D721Med (cell line): ENCODE measurements at places on chromosomes 6 and 20.

DNA sequence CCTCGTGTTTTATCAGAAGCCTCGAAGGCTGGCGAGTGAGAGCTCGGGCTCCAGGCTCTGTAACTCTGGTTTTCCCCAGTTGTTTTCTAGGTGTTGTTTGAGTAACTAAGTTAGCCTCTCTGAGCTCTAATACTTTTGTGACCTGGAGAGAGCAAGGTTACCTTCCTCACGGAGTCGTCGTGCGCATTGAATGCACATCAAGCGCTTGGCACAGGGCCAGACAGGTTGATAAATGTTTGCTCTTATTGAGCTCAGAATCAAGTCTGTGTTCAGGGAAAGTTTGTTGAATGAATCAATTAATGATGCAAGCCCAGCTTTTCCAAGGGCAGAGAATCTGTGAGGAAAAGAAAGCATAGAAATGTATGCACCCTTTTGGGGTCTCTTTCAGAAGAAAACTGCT lies 33.5 kb downstream of the EDN3 start:
- DNase-seq = no peak

- no peak for DNase-seq
Measured at GRCh38 chr6:108027594-108027993, 46.9 kb downstream of the OSTM1 start.

DNA sequence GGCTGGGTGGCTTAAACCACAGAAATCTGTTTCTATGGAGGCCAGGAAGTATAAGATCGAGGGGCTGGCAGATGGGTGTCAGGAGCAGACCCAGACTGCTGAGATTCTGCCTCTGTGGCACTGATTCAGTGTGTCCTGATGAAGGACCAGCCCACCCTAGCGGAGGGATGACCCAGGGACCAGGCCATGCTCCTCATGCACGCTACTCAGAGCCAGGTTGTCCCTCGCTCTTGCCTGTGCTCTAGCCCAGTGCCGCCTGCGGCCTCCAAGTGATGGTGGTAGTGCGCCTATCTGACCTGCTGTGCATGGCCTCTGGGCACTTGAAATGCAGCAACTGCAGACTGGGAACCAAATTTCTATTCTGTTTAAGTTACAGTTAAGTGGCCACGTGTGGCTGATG lies 13.1 kb upstream of the APMAP start:
- no peak for DNase-seq

- DNase-seq = no peak
Measured at GRCh38 chr6:44086931-44087574, 40.2 kb downstream of the MRPL14 start.

DNA sequence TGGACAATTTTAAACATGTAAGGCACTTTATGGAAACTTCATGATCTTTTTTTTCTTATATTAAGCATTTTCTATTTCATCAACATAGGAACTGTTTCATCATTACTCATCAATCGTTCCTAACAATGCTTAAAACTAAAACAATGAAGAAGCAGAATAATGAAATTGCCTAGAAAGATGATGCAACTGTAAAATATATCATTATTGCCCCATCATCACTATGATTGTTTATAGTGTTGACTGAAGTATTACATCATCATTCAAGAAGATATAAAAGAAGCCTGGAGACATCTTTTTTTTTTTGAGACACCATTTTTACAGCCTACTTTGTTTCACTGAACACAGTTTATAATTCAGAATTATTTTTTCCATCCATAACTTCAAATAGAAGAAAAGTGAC lies 147.2 kb downstream of the TRDN start:
- no peak for DNase-seq

DNA sequence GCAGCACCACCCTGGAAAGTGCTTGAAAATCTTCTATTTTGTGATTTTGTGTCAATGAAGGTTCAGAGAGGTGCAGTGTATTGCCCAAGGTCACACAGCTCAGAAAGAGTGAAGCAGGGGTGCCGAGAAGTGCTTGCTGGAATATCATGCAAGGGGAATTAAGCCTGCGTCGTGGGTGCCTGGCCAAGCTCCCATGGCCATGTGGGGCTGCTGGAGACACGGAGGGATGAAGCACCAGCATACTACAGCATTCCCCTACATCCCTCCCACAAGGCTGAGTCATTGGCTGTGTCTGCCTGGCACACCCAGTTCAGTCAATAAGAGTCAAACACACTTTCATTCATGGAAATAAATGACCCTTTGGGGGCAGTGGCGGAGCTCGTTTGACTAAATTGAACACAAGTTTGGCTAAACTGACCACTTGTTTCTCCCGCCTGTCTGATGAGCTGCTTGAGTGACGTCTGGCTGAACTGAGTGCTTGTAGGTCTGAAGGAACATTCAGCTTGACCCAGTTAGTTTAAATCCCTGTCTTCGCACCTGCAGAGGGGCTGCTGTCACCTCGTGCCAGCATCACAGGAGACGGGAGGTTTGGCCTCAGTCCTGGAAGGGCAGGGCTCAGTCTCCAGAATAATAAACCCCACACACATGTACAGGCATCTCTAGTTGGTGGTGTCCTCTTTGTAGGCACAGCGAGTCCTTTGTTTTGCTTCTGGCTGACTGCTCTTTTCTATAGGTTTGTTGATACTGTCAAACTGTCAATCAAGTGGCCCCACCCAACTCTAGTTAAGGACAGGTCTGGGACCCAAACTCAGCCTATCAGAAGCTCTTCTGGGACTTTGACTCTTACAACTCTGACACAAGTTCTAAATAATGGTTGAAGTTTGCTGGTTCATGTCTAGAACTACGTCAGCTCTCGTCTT lies 8.4 kb upstream of the TGM2 start:
- no peak for DNase-seq

GRCh38 chr20:54014293-54014926 lies 56.0 kb downstream of the BCAS1 start:
- no peak for DNase-seq

GRCh38 chr6:144823131-144823530 lies 538.0 kb downstream of the UTRN start:
- DNase-seq = no peak

GRCh38 chr6:106516616-106517015 lies 112.7 kb downstream of the RTN4IP1 start:
- no peak for DNase-seq

DNA sequence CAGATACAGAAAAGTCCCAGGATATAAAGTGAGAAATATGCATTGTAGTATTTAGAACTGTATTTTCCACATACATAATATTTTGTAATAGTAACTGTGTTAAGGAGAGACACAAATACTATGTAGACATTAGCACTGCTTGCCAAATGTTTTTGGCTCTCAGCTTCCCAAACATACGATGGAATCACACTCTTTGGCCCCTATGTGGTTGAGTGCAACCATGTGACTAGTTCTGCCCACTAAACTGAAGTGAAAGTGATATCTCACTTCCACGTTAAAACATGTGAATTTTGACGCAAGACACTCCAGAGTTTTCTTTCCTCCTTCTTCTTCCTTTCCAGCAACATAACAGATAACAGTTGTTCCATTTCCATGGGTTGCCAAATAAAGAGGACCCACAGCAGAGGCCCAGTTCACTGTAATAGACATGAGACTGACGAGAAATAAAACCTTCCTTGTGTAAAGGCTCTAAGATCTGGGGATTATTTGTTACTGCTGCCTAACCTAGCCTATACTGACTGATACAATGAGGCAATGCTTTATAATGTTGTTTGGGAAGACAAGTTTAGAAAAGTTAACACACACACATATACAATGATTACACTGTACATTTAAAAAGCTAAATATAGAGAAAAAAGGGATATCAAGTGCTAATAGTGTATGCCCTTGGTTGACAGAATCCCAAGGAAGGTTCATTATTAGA lies 97.2 kb downstream of the PTPRT start:
- no peak for DNase-seq

DNA sequence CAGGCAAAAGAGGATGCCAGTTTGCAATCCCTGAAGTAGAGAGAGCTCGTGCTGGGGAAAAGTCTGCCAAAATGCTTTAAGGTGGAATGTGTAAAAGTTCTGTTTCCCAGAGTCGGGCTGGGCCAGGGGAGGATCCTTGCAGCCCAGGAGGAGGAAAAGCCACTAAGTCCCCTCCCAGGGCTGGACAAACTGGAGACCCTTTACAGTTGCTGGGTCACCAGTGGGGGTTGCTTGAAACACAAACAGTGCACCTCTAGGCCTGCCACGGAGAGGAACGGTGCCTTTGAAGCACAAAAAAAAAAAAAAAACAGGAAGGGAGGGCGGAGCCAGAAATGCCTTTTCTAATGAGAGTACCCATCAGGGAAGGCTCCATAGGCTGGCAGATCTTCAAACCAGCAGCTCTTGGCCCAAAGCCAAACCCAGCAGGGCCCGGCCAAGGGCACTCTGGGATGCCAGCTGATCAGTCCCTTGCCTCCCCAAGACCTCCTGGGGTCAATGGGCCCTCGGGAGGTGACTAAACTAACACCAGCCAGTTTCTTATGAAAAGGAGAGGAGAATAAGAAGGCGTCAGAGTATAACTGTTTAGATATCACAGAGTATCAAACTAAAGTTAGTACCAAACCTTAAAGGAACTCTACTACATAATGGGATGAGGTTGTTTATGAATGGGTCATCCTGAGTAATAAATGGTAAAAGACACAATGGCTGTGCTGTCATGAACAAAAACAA lies 23.7 kb downstream of the HLA-A start:
- DNase-seq = no peak

GRCh38 chr6:139939189-139939979 lies 564.9 kb upstream of the CITED2 start:
- no peak for DNase-seq

DNA sequence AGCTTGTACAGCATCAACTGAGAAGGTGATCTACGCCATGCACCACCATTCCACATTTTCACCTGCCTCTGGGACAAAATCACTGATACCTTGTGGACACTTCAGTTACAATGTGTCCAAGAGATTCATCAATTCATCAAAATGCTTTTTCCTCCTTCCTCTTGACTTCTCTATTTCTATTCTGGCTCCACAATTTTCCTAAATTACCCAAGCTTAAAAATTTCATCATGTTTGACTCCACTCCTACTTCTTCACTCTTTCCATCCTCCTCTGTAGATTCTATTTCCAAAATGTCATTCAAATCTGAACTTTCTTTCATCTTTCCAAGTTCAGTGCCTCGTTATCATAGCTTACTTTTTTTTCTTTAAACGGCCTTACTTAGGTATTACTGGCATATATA lies 172.2 kb downstream of the BTBD9 start:
- no peak for DNase-seq

DNA sequence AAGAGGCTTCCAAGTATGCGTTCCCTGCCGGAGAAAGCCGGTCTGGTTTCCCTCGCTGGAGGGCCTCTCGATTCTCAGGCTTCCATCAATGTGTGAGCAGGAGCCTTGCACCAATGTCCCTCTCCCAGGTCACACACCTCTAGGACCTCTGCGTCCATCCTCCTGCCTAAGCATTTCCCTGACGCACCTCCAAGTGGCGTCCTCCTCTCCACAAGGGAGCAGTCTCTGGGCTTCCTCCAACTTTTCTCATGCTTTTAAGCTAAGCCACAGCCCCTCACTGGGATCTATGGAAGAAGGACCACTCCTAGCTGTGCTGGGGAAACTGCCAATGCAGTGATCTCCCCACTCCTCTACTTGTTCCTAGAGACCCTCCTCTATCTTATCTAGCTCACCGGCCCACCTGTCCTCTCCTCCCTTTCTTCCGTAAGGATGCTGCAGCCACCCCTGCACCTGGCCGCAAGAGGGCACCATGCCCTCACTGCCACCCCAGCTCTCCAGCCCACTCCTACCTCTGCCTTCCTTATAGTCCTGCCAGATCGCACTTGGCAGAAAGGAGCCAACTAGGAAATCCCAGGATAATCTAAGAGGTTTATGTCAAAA lies 258.7 kb downstream of the LRFN2 start:
- peak; percentile 74 for DNase-seq

DNA sequence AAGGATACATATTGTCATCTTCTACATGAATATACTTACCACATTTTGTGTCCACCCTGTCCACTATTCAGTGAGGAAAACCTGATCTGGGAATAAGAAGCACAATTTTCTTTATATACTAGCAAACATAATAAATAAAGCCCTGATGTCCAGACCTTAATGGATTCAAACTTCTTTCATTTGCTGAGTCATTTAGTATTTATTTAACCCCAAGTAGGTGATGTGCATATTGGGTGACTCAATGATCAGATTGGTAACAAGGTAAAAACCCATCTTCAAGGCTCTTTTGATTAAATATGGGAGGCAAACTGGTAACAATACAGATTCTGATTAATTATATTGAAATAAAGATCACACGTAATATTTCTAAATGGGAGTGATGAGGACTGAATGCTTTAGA lies 1159.8 kb upstream of the EYS start:
- DNase-seq = no peak

DNA sequence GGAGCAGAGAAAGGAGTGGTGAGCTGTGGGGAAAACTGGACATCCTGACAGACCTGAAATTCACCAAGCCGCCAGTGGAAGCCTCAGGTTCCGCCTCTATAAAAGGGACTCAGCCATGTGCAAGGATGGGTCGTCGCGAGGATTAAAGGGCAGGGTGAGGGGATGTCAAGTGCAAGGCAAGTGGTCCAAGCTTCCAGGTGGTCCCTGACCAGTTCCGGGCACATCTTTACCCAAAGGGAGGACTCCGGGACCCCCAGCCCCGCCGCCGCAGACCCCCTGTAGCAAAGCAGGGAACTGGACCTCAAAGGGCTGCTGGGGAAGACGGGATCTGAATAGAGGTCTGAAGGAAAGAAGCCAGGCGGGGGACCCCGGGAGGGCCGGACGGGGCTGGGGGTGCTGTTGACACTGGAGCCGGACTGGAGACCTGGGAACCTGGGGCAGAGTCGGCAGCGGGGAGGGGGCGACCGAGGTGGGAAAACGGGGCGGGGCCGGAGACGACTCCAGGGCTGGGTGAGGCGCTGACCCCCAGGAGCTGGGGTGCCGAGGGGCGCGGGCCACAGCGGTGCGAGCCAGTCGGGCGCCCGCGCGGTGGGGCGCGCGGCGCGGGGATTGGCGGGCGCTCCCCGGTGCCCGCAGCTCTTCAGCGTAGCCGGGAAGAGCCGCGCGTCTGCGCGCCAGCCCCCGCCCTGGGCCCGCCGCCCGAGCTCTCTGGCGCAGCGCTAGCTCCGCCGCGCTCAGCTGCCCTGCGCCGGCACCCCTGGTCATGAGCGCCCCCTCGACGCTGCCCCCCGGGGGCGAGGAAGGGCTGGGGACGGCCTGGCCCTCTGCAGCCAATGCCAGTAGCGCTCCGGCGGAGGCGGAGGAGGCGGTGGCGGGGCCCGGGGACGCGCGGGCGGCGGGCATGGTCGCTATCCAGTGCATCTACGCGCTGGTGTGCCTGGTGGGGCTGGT lies at the start of gene SSTR4:
SSTR4 (plus strand) TSS at position 592 of the 951 bp plus-strand sequence; CDS start at position 764, 172 bp downstream.
- DNase-seq = no peak

DNA sequence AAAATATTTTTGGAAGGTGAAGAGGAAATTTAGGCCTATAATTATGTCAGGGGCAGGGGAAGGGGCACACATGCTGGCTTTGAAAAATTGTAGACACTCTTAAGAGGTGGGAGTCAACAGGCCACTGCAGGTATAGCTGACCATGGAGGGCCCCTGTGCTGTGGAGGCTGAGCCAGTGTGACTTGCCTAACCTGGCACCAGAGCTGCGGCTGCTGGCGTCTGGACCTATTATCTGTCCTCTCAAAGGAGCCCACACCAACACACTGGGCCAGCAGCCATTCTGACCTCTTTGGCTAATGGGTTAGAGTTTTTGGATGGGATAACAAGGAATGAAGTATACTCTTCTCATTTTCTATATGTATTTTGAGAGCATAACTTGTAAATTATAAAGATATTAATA lies 4.5 kb downstream of the GID8 start:
- DNase-seq = no peak
